ENCODE measurements at places on chromosomes 12 and 14. TPM values are rescaled to one million over a fixed set of nuclear protein-coding genes. Genes with fewer than 3 reads are reported as not detected.

DNA sequence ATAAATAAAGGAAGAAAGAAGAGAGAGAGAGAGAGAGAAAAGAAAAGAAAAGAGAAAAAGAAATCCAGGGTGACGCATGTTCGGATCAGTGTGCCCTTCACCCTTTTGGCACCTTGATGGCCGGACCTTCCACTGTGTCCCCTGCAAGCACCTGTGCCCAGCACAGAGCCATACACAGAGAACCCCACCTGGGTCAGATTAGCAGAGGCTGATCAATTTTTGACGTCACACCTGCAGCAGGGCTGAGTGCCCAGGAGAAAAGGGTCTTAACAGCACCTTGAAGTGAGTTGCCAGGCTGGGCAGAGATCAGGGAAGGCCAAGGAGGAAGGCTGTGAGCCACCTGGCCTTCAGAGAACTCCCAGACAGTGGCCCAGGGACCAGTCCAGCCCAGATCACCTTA lies 114.4 kb downstream of the CALM1 start:
- H3K36me3 ChIP-seq = no peaks in the 10 kb centered on the region
- H3K27ac ChIP-seq = no peak overlapping the region
- H3K4me1 ChIP-seq = no peaks in the 10 kb centered on the region

DNA sequence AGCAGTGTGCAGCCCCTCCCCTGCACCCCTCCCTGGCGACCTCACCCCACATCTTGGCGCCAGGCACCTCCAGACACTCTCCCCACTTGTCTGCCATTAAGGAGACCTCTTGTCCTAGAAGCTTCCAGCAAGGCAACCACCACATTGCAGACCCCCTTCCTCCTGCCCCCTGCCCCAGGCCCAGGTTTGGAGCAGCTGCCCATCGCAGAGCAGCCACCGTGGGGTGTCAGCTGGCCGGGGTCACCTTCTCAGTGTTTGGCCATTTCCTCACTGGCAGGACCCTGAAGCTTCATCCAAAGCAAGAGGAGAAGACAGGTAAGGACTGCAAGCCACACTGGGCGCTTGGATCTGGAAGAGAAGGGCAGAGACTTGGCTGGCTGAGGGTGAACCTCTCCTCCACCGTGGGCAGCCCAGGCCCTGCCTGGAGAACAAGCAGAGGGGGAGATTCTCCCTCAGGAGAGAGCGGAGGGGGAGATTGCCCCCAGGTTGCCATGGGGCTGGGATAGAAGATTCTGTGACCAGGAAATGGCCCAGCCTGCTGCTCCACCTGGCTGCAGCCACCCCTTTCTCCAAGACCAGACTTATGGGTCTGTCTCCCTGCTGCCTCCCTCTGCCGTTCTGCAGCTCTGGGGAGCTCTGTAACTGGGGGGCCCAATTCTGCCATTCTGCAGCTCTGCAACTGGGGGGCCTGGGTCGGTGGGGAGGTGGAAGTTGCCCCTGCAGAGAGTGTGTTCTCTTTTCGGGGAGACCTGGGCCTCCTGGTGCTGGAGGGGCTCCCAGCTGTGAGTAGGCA lies 72.9 kb upstream of the C14orf180 start:
- H3K36me3 ChIP-seq = no peaks in the 10 kb centered on the region
- no peak overlapping the region for H3K4me3 ChIP-seq
- DNase-seq = no peak
- H3K4me1 ChIP-seq = no peaks in the 10 kb centered on the region
- H3K27me3 ChIP-seq = no peaks in the 10 kb centered on the region
- no peak overlapping the region for H3K27ac ChIP-seq

DNA sequence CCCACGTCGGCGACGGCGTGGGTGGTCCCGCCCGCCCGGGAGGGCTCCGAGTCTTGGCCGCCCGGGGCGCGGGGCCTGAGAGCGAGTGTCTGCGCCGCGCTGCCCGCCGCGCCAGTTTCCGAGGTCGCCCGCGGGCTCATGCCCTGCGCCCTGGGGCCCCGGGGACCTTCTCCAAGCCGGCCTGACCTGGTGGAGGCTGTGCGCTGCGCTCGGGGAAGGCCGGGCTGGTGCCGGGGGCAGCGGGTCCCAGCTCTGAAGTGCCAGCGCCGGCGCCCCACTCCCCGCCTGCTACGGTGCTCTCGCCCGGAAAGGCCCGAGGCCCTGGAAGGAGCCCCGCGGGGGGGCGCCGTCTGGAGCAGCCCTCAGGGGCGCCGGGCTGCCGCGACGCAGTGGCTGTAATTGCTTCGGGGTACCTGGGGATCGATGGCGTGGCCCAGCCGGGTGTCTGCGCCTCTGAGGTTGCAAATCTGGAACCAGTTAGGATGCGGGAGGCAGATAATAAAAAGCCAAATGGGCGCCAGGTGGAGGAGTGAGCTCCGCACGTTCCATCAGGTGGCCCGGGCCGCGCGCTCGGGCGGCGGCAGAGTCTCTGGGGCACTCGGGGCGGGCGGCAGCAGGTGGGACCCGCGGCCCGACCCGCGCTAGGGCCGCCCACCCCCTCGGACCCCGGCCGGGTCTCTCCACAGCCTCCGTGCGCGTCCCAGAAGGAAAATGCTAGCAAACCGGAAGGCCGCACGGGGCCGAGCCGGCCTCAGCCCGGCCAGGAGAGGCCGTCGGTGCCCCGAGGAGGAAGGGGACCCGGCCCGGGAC lies 102.3 kb upstream of the DIO3 start:
- no peak for DNase-seq
- peak overlapping the region; percentile 13 for H3K4me3 ChIP-seq
- no peaks in the 10 kb centered on the region for H3K4me1 ChIP-seq
- H3K36me3 ChIP-seq = no peaks in the 10 kb centered on the region

DNA sequence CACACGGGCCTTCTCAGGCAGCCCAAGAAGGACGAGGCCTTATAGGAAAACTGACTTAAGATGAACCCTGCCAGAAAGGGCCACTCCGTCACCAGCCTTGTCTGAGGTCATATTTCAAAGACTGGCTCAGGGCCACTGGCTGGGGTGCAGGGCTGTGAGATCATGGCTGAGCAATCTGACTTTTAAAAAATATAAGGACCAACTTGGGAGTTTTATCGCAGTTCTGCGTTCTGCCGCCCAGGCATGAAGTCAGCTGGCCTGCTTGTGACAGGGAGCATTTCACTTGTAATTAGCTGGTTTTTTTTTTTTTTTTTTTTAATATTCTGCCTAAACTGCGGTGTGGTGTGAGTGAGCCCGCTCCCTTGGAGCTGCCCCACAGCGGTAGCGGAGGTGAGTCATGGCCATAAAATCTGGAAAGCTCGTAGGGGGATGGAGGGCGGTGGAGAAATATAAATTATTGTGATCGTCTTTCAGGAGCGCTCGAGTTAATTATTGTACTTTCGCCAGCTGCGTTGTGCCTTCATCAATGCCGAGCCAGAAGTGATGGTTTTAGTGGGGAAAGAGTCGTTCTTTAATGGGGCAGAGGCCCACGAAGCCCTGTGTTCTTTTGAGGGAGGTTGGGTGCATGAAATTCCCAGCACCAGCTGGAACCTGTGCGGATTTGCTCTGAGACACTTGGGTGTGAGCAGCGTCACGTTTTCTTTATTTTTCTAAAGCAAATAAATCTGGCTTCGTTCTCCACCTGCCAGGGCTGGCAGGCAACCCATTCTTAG lies 231.9 kb downstream of the C12orf75 start:
- peak; percentile 5 for DNase-seq
- no peak overlapping the region for H3K27ac ChIP-seq
- H3K4me3 ChIP-seq = no peak overlapping the region
- H3K27me3 ChIP-seq = no peaks in the 10 kb centered on the region

- H3K4me3 ChIP-seq = peak overlapping the region; percentile 64
- H3K27me3 ChIP-seq = no peaks in the 10 kb centered on the region
- H3K4me1 ChIP-seq = peaks cover 18% of the 10 kb centered on the region
- DNase-seq = peak; percentile 38
- H3K27ac ChIP-seq = peak overlapping the region; percentile 56
Measured at GRCh38 chr12:55737581-55738122, 5.3 kb upstream of the GDF11 start.

DNA sequence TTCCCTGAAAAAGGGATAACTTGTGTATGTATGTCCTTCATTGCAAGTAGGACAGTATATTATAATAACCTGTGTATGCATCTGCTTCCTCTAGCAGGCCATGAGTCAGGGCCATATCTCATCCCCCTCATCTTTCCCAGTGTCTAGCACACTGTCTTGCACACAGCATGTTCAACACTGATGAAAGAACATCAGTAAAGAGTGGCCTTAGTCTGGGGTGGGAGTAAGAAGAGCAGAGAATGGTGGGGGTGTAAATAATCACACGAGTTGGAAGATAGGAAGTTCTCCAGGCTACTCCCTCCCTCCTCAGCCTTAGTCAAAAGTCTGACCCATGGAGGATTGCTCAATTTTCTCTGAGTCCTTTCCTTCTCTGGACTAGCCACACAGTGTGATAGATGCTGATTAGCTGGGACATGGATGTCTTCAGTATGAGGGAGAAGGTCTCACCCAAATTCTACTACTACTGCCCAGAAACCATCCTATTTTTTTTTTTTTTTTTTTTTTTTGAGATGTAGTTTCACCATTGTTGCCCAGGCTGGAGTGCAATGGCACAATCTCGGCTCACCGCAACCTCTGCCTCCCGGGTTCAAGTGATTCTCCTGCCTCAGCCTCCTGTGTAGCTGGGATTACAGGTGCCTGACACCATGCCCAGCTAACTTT lies 14.6 kb upstream of the SP1 start:
- H3K27me3 ChIP-seq = no peaks in the 10 kb centered on the region
- H3K27ac ChIP-seq = no peak overlapping the region
- DNase-seq = no peak

Gene TAS2R43
- total RNA-seq = 0.53 TPM

Gene KRT85
- total RNA-seq = 0.12 TPM

Gene AGAP2
- 0.33 TPM for total RNA-seq
